Activated CD8-positive, alpha-beta memory T cell treated with anti-CD3 and anti-CD28 coated beads for 24 hours (primary cell): ENCODE measurements at places on chromosomes 7 and 10.

DNA sequence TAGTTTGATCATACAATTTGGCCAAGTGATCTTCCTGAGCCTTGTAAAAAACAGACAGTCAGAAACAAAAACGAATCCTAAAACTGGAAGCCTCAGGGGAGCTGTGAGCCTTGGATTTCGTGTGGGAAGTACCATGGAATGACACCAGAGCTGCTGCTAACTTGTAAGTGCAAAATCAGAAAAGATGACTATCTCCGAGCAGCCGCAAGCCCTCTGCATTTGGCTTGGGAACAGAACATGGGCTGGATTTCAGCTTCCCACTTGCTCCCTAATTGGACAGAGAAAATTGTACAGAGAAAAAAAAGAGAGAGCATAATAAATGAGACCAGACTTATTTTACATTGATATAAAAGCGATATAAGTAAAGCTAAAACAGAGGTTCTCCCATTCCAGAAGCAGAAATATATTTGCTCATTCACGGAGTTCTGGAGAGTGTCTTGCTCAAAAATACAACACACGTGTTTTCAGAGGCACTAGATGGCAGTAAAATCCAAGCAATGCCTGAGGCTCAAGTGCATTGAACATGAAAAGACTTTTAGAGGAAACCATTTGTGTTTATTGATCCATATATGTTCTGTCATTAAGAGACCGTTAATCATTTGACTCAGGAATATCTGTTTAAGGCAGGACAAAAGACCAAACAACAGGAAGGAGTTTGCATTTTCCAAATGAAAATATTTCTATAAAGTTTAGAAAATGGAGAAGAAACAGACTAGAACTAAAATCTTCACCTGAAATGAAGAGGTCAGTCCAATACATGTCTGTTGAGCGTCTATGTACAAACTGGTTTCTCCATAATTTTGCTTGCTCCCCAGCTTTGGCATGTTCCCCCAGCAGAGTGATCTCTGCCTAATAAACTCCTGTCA is 78.3 kb upstream of the SLC26A5 start:
- no peak for DNase-seq

DNA sequence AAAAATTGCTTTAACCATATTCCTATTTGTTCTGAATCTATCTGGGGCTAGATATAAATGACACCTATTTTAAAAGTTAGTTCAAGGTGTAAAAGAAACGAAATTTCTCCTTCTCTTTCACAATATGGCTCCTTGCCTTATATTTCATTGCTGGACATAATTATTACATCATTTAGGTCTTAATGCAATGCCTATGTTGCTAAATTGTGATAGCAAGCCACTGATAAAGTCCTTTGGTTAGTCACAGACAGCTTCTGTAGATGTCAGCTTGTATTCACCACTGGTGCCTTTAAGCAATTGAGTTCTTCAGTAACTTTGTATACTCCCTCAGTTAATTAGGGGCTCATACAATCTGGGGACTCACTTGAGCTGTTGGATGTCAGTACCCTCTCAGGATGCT is 1236.6 kb downstream of the GATA3 start:
- DNase-seq = no peak

- no peak for DNase-seq
Observed at GRCh38 chr10:11175823-11176243, 158.2 kb downstream of the CELF2 start.

DNA sequence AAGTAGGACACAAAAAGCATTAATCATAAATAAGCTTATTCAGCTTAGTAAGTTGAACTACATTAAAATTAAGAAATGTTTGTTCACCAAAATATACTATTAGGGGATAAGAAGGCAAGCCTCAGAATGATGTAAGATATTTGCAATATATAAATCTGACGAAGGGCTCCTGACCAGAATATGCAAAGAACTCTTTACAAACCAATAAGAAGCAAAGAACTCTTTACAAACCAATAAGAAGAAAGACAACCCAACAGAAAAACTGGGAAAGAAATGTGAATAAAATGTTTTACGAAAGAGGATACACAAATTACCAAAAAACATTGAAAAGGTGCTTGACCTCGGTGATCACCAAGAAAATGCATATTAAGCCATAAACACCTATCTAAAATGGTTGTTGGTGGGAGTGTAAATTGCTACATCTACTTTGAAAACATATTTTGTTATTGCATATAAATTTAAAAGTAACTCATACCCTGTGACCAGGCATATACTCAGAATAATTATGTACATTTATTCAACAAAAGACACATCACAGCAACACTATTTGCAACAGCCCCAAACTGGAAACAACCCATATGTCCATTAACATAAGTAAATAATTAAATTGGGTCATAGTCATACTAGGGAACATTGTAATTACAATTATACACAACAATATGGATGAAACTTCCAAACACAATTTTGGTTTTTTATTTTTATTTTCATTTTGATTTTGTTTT is 83.3 kb upstream of the CTBP2 start:
- no peak for DNase-seq

DNA sequence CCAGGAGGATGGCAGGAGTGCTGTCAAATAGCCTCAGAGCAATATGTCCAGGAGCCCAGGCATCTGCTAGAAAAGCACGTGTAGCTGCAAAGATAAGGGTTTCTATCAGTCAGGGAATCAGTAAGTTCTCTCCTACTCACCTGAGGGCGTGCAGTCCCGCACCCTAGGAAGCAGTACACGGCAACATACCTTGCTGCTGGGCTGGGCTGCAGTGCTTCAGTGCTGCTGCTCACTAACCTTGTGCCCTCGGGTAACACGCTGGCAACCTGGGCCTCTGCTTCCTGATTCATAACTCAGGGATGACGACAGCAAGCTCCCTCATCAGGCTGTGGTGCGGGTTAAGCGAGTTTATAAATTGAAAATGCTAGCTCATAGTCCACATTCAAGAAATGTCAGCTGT is 29.5 kb upstream of the CCNY start:
- no peak for DNase-seq
